ENCODE measurements at places on chromosomes 11 and 22.

- no peak overlapping the region for H3K4me3 ChIP-seq
- peaks cover 2% of the 10 kb centered on the region for H3K36me3 ChIP-seq
These were observed 122.5 kb downstream of the SERGEF start for GRCh38 chr11:17890325-17890724.

DNA sequence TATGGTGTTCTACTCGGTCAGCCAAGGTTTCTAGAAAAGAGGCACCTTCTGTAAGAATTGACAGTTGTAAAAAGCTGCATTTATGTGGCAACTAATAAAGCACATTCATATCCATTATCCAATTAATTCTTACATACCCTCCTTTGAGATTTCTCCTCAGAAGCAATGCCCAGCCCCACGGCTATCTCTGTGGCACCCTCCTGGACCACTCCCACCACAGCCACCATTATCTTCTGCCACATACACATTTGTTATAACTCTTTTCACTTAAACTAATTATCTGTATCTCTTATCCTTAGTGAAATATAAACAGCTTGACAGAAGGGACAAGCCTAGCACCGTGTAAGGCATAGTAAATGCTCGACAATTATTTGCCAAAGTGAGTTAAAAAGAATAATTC lies 48.5 kb downstream of the PAK1 start:
- H3K4me3 ChIP-seq = no peak overlapping the region
- DNase-seq = no peak
- H3K27me3 ChIP-seq = no peaks in the 10 kb centered on the region
- H3K36me3 ChIP-seq = no peaks in the 10 kb centered on the region
- H3K4me1 ChIP-seq = no peaks in the 10 kb centered on the region
- no peak overlapping the region for H3K27ac ChIP-seq

GRCh38 chr22:34111210-34111824 lies 191.0 kb upstream of the LARGE1 start:
- peak; percentile 7 for DNase-seq
- H3K27ac ChIP-seq = no peak overlapping the region
- H3K4me1 ChIP-seq = no peaks in the 10 kb centered on the region
- H3K4me3 ChIP-seq = no peak overlapping the region

DNA sequence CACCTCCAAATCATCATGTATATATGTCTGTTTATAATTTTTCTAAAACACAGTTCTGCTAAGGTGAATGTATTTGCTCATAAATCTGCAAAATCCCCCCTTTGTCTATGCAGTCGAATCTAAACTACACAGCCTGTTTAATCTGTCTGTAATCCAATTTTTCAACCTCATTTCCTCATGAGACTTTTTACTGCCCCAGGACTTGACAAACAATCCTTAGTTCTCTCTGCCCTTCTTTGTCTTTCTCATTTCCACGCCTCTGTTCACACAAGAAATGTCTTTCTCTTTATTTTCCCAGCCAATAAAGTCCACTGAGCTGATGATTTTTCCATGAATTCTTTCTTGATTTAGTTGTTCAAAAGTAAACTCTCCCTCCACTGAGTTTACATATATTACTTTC lies 1154.3 kb downstream of the FAM181B start:
- DNase-seq = no peak
- no peak overlapping the region for H3K4me3 ChIP-seq
- H3K27me3 ChIP-seq = no peaks in the 10 kb centered on the region
- H3K4me1 ChIP-seq = no peaks in the 10 kb centered on the region

DNA sequence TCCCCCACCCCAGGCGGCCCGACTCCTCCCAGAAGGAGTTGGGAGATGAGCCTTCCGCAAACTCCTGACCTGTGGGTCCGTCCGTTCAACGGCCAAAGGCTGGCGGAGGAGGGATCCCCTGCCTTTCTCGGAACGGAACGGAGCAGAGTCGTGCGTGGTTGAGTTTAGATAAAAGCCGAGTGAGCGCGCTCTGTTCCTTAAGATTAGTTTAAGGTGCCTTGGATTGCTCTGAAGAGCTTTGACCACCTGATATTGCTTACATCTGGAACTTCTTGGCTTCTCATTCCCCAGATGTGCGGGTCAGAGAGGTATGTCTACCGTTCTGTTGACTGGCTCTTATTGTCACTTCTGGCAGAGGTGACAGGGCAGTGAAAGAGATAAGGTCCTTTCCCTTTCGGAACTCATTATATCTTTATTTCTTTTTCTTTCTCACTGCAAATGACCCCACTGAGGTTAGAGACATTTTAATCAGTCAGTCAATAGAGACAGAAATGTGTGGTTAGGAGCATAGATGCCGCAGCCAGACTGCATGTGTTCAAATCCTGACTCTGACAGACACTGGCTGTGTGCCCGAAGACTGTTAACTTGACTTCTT lies at the start of gene TRIM6:
Gene TRIM6 (plus strand): TSS at position 31 of the 595 bp plus-strand sequence. CDS start 261 bp downstream, at position 292.
- peaks cover 9% of the 10 kb centered on the region for H3K4me1 ChIP-seq
- H3K27ac ChIP-seq = peak within 1 kb of the TSS; percentile 87
- peak; percentile 59 for DNase-seq
- H3K4me3 ChIP-seq = peak within 1 kb of the TSS; percentile 92

DNA sequence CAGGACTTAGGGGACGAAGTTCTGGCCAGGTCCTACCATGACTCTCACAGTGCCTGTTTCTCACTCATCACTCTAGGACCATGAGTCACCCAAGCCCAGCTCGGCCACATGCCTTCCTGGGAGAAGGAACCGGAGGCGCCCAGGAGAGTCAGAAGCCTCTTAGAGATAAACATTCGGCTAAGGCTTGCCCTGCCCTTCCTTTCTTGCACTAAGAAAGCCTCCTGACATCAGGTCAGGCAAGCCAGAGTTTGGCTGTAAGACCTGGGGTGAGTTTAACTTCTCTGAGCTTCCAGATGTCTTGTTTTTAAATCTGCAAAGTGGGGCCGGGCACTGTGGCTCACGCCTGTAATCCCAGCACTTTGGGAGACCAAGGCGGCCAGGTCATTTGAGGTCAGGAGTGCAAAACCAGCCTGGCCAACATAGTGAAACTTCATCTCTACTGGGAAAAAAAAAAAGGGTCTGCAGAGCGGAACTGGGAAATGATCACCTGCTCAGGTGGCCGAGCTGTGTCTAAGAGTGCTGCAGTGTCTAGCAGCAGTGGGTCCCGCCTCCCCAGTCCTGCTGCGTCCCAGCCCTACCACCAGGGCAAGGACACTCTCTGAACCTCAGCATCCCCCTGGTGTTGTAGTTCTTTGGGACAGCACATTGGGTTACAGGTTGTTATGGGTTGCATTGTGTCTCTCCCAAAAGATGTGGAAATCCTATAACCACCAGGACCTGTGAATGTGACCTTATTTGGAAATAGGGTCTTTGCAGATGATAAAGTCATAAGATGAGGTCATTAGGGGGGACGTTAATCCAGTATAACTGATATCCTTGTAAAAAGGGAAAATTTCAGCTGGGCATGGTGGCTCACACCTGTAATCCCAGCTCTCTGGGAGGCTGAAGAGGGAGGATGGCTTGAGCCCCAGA lies 1.8 kb upstream of the CARS1 start:
- no peaks in the 10 kb centered on the region for H3K27me3 ChIP-seq
- peaks cover 5% of the 10 kb centered on the region for H3K36me3 ChIP-seq
- peak overlapping the region; percentile 34 for H3K27ac ChIP-seq
- no peak overlapping the region for H3K4me3 ChIP-seq

- H3K4me1 ChIP-seq = no peaks in the 10 kb centered on the region
- H3K4me3 ChIP-seq = peak overlapping the region; percentile 41
- peak; percentile 93 for DNase-seq
- H3K27ac ChIP-seq = peak overlapping the region; percentile 60
These were observed 1054.7 kb upstream of the CNTN5 start for GRCh38 chr11:97965849-97966646.

- H3K4me3 ChIP-seq = no peak overlapping the region
- peaks cover 26% of the 10 kb centered on the region for H3K36me3 ChIP-seq
- no peak overlapping the region for H3K27ac ChIP-seq
- DNase-seq = no peak
These were observed 790 bp downstream of the IFITM5 start for GRCh38 chr11:298406-299065.

DNA sequence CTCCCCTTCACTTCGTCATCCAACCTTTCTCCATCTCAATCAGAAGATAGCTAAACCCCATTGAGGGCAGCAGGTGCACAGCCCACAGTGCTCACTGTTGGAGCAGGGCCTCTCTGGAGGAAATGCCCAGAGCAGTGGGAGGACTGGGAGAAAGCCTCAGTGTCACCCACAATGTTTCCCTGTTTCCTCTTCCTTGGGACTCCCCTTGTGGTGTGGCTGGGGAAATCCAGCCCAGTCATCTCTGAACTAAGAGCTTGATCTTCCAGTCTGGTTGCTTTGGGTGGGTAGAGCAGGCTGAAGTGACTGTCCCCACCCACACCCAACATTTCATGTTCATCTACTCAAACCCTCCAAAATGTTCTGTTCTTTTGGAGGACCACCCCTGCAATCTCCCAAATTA lies 29.8 kb upstream of the EED start:
- H3K4me1 ChIP-seq = no peaks in the 10 kb centered on the region
- H3K36me3 ChIP-seq = no peaks in the 10 kb centered on the region
- H3K27ac ChIP-seq = no peak overlapping the region
- no peak overlapping the region for H3K4me3 ChIP-seq

DNA sequence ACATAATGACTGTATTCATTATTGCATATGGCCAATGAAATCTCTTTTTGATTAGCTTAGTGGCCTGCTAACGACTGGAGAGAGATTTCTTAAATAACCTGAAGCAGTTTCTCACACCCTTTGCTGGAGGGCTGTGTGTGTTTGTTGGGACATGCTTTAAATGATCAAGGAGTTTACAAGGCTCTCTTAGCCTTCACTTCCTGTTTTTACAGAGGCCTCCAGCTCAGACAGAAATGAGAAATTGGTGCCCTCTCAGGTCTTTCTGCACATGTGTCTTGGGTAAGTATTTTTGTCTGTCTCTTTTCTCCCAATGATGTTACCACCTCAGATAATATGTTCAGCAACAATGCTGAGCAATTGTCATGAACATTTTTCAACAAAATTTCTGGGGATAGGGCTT lies 884.4 kb upstream of the CNTN5 start:
- no peaks in the 10 kb centered on the region for H3K27me3 ChIP-seq
- no peaks in the 10 kb centered on the region for H3K36me3 ChIP-seq
- no peak for DNase-seq
- no peak overlapping the region for H3K27ac ChIP-seq
- no peak overlapping the region for H3K4me3 ChIP-seq
- no peaks in the 10 kb centered on the region for H3K4me1 ChIP-seq

DNA sequence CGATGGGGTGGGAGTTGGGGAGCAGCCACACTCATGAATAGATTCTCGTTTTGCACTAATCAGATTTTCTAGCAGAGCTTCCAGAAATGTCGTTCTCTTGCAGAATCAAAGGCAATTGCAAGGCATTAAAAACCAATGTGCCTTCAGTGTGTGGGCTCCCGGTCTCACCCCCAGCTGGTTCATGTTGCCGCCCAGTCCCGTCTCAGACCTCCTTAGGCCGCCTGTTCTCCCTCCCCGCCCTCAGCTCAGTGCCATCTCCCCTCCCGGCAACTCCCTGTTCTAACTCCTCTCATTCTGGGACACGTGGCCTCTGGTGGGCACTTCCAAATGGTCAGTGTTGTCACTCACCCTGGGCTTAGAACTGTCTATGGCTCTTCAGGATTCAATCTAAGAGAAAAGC lies 42.5 kb upstream of the SMIM38 start:
- H3K36me3 ChIP-seq = no peaks in the 10 kb centered on the region
- peaks cover 14% of the 10 kb centered on the region for H3K4me1 ChIP-seq
- peaks cover 58% of the 10 kb centered on the region for H3K27me3 ChIP-seq
- DNase-seq = no peak
- no peak overlapping the region for H3K4me3 ChIP-seq

GRCh38 chr22:31344578-31345330 lies 1.4 kb downstream of the PATZ1 start:
- H3K4me1 ChIP-seq = peaks cover 39% of the 10 kb centered on the region
- H3K27me3 ChIP-seq = no peaks in the 10 kb centered on the region
- H3K27ac ChIP-seq = no peak overlapping the region
- DNase-seq = peak; percentile 52
- peaks cover 42% of the 10 kb centered on the region for H3K36me3 ChIP-seq

DNA sequence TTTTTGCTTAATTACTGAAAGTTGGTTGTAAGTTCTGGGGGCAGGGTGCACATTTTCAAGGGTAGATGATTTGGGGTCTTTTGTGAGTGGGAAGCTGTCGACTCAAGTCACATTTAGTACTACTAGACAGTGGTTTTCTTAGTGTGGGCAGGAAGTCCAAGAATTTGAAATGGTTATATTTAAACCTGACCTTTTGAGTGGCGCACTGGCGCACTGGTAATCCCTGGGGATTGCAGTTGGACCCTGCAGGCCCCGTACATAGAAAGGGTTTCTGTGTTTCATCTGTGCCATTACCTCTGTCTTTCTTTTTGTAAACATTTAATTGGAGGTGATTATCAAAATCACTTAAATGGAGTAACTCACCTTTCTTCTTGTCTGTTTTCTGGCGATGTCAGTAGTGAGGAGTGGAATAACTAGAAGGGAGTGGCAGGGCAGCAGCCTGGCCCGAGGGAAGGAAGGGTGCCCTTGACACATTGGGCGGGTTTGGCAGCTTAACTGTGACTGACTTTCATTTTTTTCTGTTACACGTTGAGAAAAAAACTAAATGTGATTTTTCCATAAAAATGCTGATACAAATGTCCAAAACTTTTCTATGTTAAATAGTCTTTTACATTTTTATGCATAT lies 101.8 kb upstream of the GAL start:
- no peak overlapping the region for H3K4me3 ChIP-seq
- no peaks in the 10 kb centered on the region for H3K27me3 ChIP-seq
- no peak for DNase-seq
- peaks cover 16% of the 10 kb centered on the region for H3K4me1 ChIP-seq

GRCh38 chr11:76782531-76783293 lies 444 bp upstream of the TSKU start:
- no peaks in the 10 kb centered on the region for H3K27me3 ChIP-seq
- peak overlapping the region; percentile 94 for H3K27ac ChIP-seq
- peaks cover 8% of the 10 kb centered on the region for H3K36me3 ChIP-seq
- peaks cover 30% of the 10 kb centered on the region for H3K4me1 ChIP-seq
- peak overlapping the region; percentile 99 for H3K4me3 ChIP-seq
- peak; percentile 98 for DNase-seq

DNA sequence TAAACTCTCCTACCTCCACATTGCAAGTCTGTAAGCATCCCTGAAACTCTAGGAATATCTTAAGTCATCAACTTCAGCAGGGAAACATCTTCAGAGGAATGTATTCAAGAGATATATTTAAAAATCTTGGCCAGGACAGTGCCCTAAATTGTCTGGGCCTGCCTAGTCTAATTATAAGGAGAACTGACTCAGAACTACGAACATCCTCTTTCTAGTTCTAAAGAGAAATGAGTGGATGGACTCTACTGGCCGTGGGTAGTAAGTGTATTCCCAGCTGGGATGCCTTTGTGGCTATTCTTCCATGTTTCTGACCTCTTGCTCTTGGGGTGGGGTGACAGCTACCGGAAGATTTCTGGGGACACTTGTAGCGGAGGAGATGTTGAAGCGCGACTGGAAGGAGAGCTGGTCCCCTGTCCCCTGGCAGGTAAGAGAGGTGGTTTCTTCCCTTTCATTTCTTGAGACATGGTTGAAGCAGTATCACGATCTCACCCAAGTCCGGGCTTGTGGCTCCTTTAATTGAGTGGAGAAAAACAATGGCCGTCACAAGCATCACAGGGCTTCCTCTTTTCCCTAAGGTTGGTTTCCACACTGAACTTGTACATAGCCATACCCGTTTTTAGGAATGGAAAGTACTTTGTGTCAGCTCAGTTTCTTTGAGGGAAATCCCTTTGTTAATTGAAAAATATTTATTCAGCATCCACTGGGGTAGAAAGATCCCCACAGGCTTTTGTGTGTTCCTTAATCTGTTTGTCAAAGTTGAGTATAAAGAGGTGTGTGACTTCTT lies 97.7 kb upstream of the SORL1-AS1 start:
- no peak for DNase-seq
- H3K27me3 ChIP-seq = no peaks in the 10 kb centered on the region
